ENCODE measurements at places on chromosomes 11 and 22. TPM values are rescaled to one million over a fixed set of nuclear protein-coding genes. Genes with fewer than 3 reads are reported as not detected.

NXPE2 gene
- total RNA-seq: not detected

KCNQ1OT1 gene
- 0.34 TPM for total RNA-seq

GNG3 gene
- not detected for total RNA-seq

SCGB1C1 gene
- not detected for total RNA-seq

OR8D4 gene
- total RNA-seq: not detected

PNPLA2 gene
- 21.2 TPM for total RNA-seq

PGA5 gene
- total RNA-seq: not detected

ANO5 gene
- total RNA-seq: not detected

KRTAP5-7 gene
- total RNA-seq: not detected

ETS1 gene
- 62.5 TPM for total RNA-seq

C11orf21 gene
- not detected for total RNA-seq

HBE1 gene
- not detected for total RNA-seq

AHNAK gene
- total RNA-seq: 856 TPM

PNPLA5 gene
- total RNA-seq: not detected

MRGPRE gene
- not detected for total RNA-seq

ACR gene
- 0.14 TPM for total RNA-seq

OR2AG2 gene
- total RNA-seq: under 0.01 TPM

MED19 gene
- 18.8 TPM for total RNA-seq

TH gene
- total RNA-seq: under 0.01 TPM

C11orf42 gene
- total RNA-seq: not detected

GAB4 gene
- total RNA-seq: not detected

APOA4 gene
- total RNA-seq: not detected

RIN1 gene
- 32.3 TPM for total RNA-seq

CSRP3 gene
- not detected for total RNA-seq

SLC22A8 gene
- total RNA-seq: not detected

MUC6 gene
- total RNA-seq: not detected

VSIG2 gene
- total RNA-seq: under 0.01 TPM

P2RY2 gene
- 30.9 TPM for total RNA-seq

PRDM11 gene
- total RNA-seq: 6.5 TPM

SYT13 gene
- not detected for total RNA-seq

ARHGEF17 gene
- total RNA-seq: 13.0 TPM

NCR3LG1 gene
- total RNA-seq: 3.6 TPM

DDTL gene
- 1.7 TPM for total RNA-seq

CRYBB2 gene
- not detected for total RNA-seq

CATSPERZ gene
- 0.34 TPM for total RNA-seq

RFPL1 gene
- not detected for total RNA-seq

SLC22A25 gene
- total RNA-seq: not detected

CLTCL1 gene
- total RNA-seq: 26.9 TPM

OR2AT4 gene
- total RNA-seq: not detected

KCNC1 gene
- total RNA-seq: not detected

CCDC15 gene
- 3.1 TPM for total RNA-seq

Measured in nasal cavity respiratory epithelium epithelial cell of viscerocranial mucosa (primary cell).